Natural killer cell (primary cell): ENCODE measurements at places on chromosomes 2 and 18. TPM values are rescaled to one million over a fixed set of nuclear protein-coding genes. Genes with fewer than 3 reads are reported as not detected.

DNA sequence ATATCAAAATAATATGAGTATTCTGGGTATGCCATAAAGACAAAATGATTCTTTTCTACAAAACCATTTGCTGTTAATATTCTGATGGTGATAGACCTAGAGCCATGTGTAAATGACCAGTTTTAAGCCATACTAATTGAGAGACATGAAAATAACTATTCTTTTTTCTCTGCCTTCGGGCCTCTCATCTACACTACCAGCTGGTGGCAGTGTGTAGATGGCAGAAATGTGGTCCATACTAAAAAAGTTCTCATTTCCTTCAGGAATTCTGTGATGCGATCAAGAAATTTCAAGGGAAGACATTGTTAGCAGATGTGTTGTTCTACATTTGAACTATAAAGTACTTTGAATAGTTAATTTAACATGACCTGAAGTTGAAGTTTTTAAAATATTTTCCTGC lies 485.2 kb downstream of the TRIB2 start:
- H3K4me3 ChIP-seq: no peak overlapping the region
- no peaks in the 10 kb centered on the region for H3K4me1 ChIP-seq
- no peaks in the 10 kb centered on the region for H3K36me3 ChIP-seq

The FBLN7 gene
- total RNA-seq: 0.48 TPM

- H3K4me1 ChIP-seq: peaks cover 7% of the 10 kb centered on the region
- H3K36me3 ChIP-seq: no peaks in the 10 kb centered on the region
- H3K27ac ChIP-seq: no peak overlapping the region
- DNase-seq: no peak
- H3K4me3 ChIP-seq: no peak overlapping the region
Measured at GRCh38 chr18:653512-653911, 3.9 kb upstream of the TYMS start.

- H3K27ac ChIP-seq: no peak overlapping the region
- no peaks in the 10 kb centered on the region for H3K27me3 ChIP-seq
- peaks cover 10% of the 10 kb centered on the region for H3K4me1 ChIP-seq
- no peak overlapping the region for H3K4me3 ChIP-seq
- H3K36me3 ChIP-seq: no peaks in the 10 kb centered on the region
Measured at GRCh38 chr2:241519669-241520068, 11.3 kb upstream of the STK25 start.

- no peaks in the 10 kb centered on the region for H3K4me1 ChIP-seq
- H3K36me3 ChIP-seq: no peaks in the 10 kb centered on the region
- no peaks in the 10 kb centered on the region for H3K27me3 ChIP-seq
Measured at GRCh38 chr2:119440873-119441272, 9.2 kb downstream of the TMEM37 start.

DNA sequence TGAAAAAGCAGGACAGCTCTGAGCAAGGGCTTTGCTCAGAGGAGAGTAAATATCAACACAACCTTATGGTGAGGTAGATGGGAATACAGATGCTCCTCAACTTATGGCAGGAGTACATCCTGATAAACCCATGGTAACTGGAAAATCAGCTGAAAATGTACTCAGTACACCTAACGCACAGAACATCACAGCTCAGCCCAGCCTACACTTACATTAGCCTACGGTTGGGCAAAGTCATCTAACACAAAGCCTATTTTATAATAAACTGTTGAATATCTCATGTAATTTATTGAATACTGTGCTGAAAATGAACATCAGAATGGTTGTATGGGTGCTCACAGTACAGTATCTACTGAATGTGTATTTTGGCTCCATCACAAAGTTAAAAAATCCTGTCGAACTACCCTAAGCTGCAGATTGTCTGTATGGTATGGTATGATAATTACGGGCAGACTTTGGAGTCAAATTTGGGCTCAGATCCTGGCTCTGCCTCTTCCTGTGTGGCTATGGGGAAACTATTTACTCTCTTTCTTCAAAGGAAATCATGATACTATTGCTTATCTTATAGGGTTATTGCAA lies 120.3 kb upstream of the LYPD1 start:
- H3K4me1 ChIP-seq: no peaks in the 10 kb centered on the region
- H3K27me3 ChIP-seq: no peaks in the 10 kb centered on the region
- H3K4me3 ChIP-seq: no peak overlapping the region
- H3K36me3 ChIP-seq: no peaks in the 10 kb centered on the region

DNA sequence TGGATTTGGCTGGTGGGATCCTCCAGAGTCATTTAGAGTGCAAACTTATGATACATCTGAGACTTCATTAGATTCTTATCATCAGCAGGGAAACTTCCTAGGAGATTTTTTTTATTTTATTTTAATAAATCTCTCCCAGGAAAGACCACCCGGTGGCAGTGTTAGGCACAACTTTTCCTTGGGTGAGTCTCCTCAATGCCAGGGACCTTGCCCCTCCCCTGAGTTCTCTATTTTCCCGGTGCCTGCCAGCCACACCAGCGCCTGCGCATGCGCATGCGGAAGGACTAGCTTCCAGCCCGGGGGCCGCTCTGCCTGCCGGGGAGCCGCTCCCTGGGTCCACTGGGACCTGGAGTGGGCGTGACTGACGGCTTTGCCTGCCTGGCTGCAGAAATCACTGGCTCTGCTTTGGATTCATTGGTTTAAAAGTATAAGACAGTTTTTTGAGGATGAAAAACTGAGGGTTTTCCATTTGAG lies 86.6 kb downstream of the TMEM182 start:
- no peaks in the 10 kb centered on the region for H3K4me1 ChIP-seq
- peak; percentile 3 for DNase-seq
- H3K27me3 ChIP-seq: no peaks in the 10 kb centered on the region
- H3K27ac ChIP-seq: no peak overlapping the region

The GCG gene
- total RNA-seq: not detected

The HRH4 gene
- total RNA-seq: 0.23 TPM

The FSHR gene
- total RNA-seq: not detected

DNA sequence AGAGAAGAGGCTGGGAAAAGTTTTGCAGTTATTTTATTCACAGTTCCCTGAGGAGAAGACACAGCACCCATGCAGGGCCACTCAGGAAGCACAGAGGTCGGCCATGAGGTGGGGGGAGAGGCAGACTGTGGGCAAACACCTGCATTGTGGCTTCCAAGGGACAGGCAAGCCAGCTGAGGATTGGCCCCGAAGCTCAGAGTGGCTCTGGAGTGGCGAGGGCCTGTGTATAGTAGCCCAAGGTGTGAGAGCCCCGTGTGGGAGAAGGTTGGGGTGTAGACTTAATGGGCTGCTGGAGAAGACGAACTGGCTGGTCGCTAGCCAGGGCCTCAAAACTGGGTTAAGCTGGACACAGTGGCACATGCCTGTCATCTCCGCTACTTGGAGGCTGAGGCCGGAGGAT lies 218.7 kb downstream of the FHOD3 start:
- no peaks in the 10 kb centered on the region for H3K4me1 ChIP-seq
- DNase-seq: no peak
- no peak overlapping the region for H3K4me3 ChIP-seq
- no peak overlapping the region for H3K27ac ChIP-seq

The ADAM23 gene
- 1.6 TPM for total RNA-seq

GRCh38 chr18:74284980-74285355 lies 6.8 kb downstream of the CYB5A start:
- DNase-seq: no peak
